ENCODE measurements at places on chromosomes 1 and 21.

DNA sequence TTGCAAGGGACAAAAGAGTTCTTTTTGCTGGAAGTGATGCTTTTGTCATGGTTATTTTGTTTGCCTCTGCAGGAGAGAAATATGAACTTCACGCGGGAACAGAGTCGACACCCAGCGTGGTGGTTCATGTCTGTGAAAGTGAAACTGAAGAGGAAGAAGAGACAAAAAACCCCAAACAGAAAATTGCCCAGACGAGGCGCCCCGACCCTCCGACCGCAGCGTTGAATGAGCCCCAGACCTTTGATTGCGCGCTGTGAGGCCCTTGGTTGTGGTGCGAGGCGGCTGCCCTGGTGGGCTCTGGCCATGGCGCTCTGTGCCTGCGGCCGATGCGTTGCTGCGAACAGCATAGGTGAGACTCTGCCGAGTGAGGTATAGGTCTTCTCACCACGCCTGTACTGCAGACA, 20.9 kb upstream of the NCMAP start:
- DNase-seq, result no peak

- DNase-seq, result no peak
Measured at GRCh38 chr1:212700892-212701819, 1.5 kb upstream of the BATF3 start.

DNA sequence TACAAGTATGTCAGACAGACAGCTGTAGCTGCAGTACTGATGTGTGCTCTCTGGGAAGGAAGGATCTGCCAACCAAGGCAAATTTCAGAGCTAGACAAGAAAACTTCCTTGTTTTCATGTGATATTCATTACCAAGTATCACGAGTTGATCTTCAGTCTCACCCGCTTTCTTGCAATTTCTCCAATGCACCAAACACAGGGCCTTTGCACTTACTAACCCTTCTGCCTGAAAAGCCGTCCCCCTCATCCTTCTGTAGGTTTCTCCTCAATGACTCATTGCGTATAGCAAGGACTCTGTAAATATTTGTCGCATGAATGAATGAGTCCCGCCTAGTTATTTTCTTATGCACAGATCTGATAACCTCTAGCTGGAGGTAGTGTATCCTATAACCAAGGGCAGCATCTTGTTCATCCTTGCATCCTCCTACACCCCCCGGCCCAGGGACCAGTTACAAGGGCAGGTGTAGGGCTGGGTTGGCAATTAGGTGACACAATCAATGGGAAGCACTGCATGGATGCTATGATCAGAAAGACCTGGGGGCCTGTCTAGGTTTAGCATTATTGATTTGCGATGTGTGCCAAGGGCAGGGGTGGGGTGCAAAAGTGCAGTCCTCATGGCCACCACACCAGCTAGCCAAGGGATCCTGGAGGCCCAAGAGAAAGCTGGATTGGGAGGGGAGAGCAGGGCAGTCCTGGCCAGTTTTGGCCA, 51.4 kb upstream of the GPR157 start:
- no peak for DNase-seq

GRCh38 chr1:164644774-164645644, 86.0 kb downstream of the PBX1 start:
- DNase-seq, result no peak

GRCh38 chr21:45149021-45149420, 74.6 kb downstream of the ADARB1 start:
- no peak for DNase-seq

- DNase-seq, result no peak
Measured at GRCh38 chr1:108000620-108001111, 35.7 kb upstream of the VAV3 start.

DNA sequence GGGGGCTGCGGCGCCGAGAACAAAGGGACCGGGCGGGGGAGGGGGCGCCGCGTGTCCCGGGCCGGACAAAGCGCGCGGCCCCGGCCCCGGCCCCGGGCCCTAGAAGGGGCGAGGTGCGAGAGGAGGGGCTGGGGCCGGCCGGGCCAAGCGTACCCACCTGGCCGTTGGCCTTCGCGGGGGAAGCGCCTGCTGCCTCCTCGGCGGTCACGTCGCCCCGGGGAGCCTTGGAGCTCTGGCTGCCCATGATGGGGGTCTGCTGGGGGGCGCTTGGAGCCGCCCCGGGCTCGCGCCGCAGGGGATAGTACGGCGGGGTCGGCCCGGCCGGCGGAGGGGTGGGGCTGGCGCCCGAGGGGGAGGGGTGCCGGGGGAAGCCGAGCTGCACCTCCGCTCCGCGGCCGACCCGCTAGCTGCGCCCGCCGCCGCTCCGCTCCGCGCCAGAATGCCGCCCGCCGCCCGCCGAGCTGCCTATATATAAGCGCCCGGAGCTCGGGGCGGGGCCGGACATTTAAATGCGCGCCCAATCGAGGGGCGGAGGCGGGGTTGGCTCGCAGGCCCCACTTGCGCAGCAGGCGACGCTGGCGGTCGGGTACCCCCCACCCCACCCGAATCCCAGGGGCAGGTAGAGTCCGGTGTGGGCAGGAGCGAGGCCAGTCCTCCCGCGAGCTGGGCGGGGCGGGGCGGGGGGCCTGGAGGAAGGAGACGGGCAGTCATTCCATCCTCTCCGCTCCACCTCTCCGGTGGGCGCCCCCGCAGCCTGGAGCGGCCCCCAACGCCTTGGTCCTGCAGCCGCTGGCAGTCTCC, at the start of gene MARCKSL1:
Gene MARCKSL1 (minus strand): TSS at position 444 of the 801 bp plus-strand sequence. CDS start 200 bp downstream, at position 244.
- no peak for DNase-seq

DNA sequence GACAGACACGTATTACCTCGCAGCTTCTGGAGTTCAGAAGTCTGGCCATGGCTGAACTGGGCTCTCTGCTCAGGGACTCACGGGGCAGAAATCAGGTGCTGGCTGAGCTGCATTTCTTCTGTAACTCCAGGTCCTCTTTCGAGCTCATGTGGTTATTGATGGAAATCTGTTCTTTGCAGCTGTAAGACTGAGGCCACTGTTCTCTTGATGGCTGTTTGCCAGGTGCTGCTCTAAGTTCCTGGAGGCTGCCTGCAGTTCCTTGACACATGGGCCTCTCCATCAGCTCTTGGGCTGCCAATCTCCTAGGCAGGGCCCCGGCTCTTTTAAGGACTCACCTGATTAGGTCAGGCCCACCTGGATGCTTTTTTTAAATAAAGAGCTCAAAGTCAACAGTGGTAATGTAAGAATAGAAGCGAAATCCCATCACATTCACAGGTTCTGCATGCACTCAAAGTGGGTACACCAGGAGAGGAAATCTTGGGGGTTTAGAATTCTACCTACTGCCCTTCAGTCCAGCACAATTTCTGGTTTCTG, 139.1 kb downstream of the KAZN start:
- no peak for DNase-seq

- no peak for DNase-seq
Measured at GRCh38 chr1:98761219-98761865, 99.8 kb downstream of the SNX7 start.

- no peak for DNase-seq
Measured at GRCh38 chr1:179632868-179633267, 41.2 kb downstream of the TDRD5 start.

DNA sequence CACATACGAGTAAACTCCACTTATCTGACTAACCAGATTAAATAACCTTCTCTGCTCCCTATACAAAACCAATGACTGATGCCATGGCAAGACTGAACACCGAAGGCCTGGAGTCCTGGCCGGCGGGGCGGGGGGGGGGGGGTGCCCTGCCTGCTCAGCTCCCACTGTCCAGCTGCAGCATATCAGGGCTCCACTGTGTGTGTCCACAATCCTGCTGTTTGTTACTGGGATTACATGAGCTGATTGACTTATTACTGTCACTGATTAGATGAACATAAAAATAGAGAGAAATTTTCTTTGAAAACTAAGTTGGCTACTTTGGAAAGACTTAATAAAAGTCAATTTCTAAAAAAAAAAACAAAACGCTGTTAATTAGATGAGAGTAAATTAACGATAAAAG, 24.9 kb downstream of the TMEM63A start:
- no peak for DNase-seq

DNA sequence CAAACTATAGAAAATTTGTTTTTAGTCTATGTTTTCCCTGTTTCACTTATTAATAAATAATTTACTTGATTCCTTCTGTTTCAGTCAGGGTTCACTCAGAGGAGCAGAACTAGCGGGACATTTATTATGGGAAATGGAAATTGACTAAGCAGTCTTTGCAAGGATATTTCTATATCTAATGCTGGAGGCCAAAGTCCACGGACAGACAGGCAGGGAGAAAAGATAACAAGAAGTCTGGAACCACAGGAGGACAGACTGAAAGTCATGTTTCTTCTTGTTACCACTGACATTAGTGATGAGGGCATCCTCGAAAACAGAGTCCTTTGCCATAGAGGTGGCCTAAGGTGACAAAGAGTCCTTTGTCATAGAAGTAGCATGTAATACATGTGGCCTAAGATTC, 744.5 kb upstream of the TMPRSS15 start:
- no peak for DNase-seq

GRCh38 chr1:110542725-110543124, 23.8 kb upstream of the KCNA10 start:
- DNase-seq, result peak; percentile 16

GRCh38 chr1:164575356-164575886, 16.4 kb downstream of the PBX1 start:
- DNase-seq, result no peak

DNA sequence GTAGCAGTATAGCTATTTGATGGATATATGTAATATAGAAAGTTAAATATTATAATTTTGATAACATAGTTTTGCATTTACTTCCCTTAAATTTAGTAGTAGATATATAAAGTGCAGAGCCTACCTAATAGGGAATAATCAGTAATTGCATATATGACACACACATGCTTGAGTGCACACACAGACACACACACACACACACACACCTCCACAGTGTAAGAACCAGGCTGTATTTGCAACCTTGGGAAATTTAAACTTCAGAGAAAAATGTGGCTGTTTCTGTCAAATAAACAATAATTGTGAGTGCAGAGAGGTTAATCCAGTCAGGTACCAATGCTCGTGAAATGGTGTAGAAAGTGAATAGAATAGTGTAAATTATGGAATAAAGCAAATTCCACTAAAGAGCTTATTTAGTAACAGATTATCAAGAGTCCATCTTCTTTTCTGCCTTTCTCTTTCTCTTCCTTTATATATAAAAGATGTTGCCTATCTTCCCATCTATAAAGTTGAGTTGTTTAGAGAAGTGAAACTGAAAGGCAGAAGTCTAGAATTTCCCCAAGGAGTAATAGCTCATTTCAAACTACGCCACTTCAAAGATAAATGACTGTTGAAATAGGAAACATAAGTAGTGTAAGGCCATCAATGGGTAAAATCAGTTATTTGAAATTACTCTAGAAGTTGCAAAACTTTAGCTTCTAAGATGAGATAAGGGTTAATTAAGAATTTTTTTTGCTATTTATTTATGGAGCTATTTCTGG, 273.7 kb downstream of the SRGAP2C start:
- peak; percentile 10 for DNase-seq

- no peak for DNase-seq
Measured at GRCh38 chr1:248853663-248854375, 5.1 kb downstream of the ZNF692 start.

- no peak for DNase-seq
Measured at GRCh38 chr1:168293356-168293755, 12.7 kb downstream of the TBX19 start.

DNA sequence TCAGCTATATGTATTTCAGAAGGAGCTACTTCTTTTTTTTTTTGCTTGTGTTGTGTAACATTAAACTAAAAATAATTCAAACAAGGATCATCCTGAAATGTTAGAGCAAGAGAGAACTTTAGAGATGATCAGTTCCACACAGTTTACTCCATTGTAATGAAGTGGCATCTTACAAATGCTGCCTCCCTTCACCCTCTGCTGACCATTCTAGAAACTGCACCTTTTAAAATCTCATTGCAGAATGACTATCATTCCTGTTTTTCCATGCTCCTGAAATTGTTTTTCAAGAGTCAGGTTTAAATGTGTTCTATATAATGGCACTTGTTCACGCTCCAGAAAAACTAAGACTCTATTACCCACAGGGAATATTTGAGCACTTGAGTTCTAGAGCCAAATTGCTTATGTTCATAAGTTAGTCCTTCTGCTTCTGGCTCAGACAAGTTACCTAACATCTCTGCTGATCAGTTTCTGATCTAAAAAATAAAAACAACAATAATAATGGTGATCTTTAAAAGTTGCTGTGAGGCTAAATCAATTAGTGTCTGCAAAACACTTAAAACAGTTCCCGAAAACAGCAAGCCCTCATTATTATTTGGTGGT, 21.5 kb upstream of the SLC44A5 start:
- DNase-seq, result peak; percentile 13

Measured in AML-193 (cell line).